Lower leg skin (tissue), 4 donors: ENCODE measurements at places on chromosomes 11 and 22.

DNA sequence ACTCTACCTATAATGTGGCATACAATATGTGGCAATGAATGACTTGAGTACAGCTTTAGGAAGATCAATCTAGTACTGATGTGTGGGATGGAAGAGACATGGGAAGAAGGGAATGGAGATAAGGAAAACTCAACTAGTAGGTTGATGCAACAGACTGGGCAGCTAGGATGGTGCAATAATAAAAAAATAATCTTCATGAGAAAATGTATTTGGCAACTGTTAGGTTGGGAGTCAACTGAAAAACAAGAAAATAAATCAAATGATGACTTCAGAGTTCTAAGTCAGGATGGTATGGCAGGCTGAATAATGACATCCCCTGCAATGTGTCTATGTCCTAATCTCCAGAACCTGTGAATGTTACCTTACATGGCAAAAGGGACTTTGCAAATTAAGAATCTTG is 236.8 kb upstream of the PITPNB start:
- no peak for DNase-seq

DNA sequence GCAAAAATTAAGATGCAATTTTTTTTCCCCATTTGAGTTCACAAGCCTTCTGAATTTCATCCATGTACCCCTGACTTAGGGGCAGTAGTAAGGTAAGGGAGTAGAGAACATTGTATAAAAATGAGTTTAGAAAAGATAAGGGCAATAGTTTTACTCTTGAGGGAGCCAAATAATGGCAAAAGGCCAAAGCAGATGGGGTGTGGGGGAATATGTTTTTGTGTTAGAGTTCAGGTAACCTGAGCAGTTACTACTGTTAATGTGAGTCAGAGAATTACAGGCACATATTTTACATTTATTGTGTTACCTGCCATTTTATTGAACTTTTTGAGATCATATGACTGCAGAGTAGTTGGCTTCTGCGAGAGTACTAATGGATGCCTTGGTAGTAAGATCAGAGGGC is 3.1 kb downstream of the EED start:
- DNase-seq, result no peak

GRCh38 chr11:100760744-100761143 is 73.7 kb downstream of the ARHGAP42 start:
- no peak for DNase-seq

GRCh38 chr11:83477772-83478171 is 191.6 kb upstream of the CCDC90B start:
- DNase-seq, result no peak

GRCh38 chr11:93330446-93330984 is at the start of gene DEUP1:
Gene DEUP1, plus strand, starts transcription at chr11:93330742. Its CDS starts 1,518 bp downstream, at chr11:93332260.
- no peak for DNase-seq

DNA sequence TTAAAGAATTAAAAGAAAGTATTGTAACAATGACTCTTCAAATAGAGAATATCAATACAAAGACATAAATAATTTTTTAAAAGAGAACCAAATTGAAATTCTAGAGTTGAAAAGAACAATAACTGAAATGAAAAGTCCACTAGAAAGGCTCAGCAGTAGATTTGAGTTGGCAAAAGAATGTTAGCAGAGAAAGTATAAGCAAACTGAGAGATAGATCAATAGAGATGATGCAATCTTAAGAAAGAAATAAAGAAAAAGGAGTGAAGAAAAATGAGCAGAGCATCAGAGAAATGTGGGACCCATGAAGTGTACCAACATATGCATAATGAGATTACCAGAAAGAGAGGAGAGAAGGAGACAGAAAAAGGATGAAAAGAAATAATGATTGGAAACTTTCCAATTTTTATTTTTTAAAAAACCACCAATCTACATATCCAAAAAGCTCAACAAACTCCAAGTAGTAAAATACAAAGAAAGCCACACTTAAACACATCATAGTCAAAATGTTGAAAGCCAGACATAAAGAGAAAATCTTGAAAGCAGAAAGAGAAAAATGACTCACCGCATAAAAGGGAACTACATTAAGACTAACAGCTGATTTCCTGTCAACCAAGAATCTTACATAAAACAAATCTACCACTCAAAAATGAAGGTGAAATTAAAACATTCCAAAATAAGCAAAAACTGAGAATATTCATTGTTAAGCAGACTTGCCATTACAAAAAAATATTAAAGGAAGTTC is 20.9 kb downstream of the NCF4 start:
- DNase-seq, result no peak

DNA sequence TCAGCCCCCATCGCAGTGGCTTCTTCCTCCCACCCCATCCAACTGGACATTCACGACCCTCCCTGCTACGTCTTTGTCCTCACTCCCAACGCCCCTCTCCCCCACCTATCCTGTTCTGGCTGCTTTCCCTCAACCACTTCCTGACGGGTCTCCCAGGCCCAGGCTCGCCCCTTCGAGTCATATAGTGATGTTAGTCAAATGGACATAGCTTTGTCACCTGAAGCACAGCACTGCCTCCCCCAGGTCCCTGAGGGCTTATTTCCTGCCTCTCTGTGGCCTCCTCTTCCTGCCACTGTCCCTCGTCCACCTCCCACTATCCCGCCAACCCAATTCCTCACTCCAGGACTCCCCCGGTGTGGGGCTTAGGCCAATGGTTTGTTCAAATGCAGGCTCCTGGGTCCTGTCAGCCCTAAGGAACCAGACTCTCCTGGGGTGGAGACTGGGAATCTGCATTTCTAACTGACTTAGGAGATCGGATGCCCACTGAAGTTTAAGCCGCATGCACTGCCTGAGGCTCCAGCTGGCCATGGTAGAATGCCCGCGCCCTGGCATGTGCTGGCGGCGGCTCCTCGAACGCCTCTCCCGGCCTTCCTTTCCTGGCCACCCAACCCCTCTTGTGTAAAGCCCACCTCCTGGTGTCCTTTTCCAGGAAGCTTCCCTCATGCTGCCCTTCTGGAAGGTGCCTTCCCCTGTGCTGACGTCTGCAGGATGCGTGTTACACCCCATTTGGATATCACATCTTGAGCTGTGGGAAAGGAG is 18.3 kb downstream of the SUN2 start:
- no peak for DNase-seq

DNA sequence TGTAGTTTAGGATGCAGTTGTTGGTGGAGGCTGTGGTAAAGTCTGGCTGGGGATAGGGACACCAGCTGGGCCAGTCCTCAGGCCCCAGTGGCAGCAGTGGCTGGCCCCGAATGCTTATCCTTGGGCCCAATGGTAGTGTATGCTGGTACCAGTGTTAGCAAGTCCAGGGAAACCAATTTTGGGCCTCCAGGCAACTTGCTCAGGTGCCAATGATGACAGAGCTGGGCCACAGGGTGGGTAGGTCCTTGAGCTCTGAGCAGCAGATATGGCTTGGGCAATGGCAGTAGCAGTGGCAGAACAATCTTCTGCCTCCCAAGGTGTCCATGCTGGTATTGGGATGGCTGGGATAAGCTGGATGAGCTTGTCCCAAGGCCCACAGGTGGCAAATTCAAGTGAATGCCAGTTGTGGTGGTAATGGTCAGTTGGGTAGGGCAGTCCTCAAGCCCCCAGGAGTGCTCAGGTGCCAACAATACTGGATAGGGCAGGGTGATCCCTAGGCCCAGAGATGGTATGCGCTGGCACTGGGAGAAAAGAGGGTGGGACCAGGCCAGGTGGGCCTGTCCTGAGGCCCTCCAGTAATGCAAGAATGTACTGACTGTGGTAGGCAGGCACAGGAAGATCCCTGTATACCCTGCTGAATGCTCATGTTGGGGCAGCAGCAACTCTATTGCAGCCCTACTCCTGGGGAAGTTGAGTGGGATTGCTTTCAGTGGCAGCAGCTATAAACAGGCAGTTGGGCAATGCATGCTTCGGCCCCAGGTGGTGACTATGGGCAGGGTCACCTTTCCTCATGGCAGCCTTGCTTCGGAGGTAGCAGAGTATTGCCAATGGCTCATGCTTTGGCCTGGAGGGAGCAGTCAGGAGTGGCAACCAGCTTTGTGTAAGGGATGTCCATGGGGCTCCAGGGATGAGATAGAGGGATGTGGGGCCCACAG is 54.7 kb downstream of the KCNQ1OT1 start:
- DNase-seq, result no peak

- DNase-seq, result no peak
These were observed 13.9 kb upstream of the CELSR1 start for GRCh38 chr22:46551321-46551720.

- DNase-seq, result peak; percentile 64
These were observed 870.2 kb downstream of the BRD1 start for GRCh38 chr22:48957311-48957986.

- no peak for DNase-seq
These were observed 72.9 kb downstream of the CTTN start for GRCh38 chr11:70471254-70471653.

DNA sequence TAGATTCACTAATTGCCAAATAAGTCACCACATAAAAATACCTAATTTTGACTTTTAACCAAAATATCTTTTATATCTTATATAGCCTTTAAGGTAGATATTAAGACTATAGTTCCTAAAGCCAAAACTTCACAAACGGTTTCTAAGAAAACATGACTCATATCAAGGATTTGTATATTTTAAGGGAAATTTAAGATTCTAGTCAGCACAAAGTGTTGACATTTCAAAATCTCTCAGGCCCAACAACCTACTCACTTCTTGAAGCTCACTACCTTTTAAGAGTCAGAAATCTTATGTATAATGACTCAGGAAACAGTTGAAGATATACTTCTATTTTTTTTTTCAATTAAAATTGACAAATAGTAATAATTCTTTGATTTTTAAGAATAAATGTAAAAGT is 221.9 kb downstream of the SBF2 start:
- DNase-seq, result no peak

- no peak for DNase-seq
These were observed 18.7 kb upstream of the NFAM1 start for GRCh38 chr22:42450862-42451261.

DNA sequence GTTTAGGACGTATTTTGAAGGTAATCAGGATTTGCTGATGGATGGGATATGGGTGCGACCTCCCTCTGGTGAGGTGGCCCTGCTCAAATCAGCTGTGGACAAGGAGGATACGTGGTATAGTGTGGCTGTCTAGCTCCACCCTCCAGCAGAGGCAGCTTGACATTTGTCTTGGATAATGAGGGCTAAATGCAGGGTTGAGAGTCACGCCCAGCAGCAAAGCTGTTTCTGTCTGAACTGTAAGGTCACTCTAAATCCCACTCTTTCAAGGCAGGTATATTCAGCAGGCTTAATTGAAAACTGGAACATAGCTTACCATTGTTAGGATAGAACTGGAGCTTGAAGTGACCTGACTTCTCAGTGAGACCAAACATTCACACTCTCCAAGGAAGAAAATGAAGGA is 98.7 kb downstream of the SWAP70 start:
- DNase-seq, result no peak

DNA sequence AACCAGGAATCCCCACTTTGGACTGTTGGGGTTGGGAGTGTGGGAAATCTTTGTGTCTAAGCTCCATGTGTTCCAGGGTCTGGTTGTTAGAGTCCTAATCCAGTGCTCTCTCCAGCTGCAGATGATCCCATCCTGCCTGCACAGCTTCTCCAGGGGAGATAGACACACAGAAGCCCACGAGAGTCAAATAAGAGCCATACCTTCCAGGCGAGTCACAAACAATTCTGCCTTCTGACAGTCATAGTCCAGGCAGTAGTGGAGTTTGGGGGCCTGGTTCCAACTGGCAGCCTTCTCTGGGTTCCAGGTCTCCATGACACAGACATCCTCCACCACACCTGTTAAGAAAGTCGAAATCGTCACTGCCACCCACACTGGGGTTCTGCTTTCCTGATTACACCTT is 32.1 kb downstream of the SYT13 start:
- no peak for DNase-seq

GRCh38 chr11:13661074-13661623 is 7.3 kb upstream of the FAR1 start:
- no peak for DNase-seq

- no peak for DNase-seq
These were observed 13.6 kb upstream of the ABCC8 start for GRCh38 chr11:17490232-17490631.

DNA sequence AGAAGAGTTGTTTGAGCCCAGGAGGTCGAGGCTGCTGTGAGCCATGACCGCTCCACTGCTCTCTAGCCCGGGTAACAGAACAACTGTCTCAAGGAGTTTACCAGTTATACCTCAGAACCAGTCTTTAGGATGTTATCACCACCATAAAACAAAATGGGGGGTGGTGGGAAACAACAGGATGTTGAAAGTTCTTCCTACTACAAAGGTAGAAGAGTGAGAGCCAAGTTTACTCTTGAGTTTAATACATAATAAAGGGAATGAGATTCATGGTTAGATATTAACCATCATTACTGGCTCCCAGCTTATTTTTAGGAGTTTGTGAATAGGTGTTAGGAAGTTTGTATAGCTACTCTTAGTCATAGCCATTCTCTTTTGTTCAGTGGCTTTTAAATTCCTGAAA is 78.8 kb upstream of the HORMAD2 start:
- no peak for DNase-seq

DNA sequence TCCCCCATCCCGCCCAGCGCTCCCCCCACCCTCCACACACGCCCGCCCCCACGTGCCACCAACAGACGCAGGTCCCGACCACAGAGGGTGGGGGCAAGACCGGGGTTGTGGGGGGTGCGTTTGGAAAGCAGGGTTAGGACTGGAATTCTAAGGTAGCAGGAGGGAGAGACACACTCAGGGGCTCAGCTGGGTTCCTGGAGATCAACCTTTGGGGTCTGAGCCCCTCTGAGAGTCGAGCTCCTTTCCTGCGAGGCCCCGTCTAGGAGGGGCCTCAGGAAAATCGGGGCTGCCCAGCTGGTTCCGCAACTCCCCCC is 429 bp downstream of the PGGHG start:
- DNase-seq, result peak; percentile 85

- no peak for DNase-seq
These were observed 1068.9 kb downstream of the OPCML start for GRCh38 chr11:132463295-132464002.

GRCh38 chr11:60345489-60345888 is 18.4 kb downstream of the MS4A6E start:
- DNase-seq, result no peak

GRCh38 chr11:119056421-119056999 is 495 bp downstream of the HYOU1 start:
- DNase-seq, result peak; percentile 24

DNA sequence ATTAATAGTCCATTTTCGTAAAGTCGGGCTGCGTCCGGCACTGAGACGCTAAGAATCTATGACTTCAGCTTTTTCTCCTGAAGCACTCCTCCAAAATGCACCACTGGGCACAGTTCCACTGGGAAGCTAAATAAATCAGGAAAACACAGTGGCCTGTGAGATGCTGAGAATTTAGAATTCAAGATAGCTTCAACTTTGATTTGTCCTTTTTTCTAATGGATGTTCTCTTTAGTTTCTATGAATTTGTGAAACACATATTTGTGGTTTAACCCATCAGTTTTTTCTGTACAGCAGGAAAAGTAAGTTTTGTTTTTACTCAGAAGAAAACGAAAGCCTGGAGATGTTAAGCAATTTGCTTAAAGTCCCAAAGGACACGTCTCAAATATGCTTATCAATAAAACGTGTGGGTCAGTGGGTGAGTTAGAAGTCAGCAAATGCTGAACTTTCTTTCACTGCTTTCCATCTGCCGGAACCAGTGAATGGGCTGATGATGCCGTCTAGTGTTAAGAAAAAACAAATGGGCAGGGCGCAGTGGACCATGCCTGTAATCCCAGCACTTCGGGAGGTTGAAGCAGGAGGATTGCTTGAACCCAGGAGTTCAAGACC is 40.7 kb upstream of the CLMP start:
- DNase-seq, result no peak

- DNase-seq, result no peak
These were observed 20.4 kb downstream of the CCDC81 start for GRCh38 chr11:86395061-86395551.
